ENCODE measurements at places on chromosomes 4 and X.

DNA sequence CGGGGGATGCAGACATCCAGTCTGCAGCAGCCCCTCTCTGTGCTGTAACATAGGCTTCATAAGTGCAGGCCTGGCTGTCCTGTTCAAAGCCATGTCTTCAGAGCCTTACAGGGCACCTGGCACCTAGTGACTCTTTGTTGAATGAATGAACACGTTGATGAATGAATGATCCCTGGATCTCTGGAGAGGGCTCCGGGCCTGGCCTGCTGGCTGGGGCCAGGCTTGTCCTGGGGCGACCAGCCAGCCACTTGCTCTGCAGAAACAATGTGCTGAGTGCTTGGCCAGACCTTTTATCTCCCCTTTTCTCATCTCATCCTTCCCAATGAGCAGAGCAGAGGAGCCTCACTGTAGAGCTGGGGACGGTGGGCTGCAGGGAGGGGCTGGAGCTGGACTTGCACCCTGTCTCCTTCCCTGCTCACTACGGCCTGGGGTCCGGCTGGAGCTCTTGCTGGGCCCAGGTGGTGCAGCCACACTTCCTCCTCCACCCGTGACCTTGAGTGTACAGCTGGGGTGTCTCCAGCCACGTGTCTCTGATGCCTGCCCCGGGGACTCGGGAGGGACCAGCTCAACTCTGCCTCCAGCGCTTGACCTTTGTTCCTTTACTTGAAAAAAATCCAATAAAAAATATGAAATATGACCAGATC, 77.9 kb downstream of the PSAPL1 start:
- DNase-seq, result no peak

GRCh38 chr4:184289179-184289535, 71.5 kb upstream of the ENPP6 start:
- DNase-seq, result no peak

- DNase-seq, result no peak
Measured at GRCh38 chr4:174198396-174198795, 85.1 kb downstream of the FBXO8 start.

- no peak for DNase-seq
Measured at GRCh38 chr4:11338956-11339782, 89.5 kb downstream of the HS3ST1 start.

DNA sequence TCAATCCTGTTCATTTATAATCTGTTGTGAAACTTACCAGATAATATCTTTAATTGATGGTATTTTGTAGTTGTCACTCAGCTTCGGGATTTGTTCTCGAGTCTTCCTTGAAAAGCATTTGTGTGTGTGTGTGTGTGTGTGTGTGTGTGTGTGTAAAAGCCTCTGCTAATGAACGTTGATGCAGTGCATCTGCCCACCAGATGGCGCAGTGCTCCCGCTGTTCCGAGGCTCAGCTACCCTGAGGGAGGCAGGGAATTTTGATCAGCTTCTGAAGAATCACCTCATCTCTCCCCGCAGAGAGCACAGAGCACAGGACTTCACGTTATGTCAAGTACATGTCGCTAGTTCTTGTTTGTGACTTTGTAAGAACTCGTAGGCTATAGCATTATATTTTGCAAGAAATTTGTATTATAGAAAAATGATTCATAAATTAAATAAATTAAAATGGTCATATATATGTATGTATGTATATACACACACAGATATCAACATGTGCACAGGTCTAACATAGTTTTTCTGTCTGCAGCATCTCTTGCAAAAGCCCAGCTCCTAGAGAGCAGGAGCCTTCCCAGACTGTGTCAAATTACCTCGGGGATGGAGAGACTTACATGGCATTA, 316.7 kb upstream of the IGFBP7 start:
- DNase-seq, result peak; percentile 60

DNA sequence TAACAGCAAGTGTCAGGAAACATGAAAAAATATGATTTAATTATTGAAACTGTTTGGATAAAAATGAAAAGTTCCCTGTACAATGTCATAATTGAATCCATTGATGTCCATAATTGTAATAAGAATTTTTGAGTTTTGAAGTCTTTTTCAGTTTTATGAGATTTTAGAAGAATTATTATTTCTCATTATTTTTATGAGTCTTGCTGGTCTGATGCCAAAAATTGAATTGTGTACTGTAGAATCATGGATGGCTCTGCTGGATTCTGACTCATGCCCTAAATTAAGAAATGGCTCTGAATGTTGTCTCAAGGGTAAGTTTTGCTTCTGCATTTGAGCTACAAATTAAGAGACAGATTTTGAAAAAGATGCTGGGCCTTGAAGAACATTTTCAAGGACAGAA, 132.8 kb upstream of the MAP9 start:
- DNase-seq, result no peak

DNA sequence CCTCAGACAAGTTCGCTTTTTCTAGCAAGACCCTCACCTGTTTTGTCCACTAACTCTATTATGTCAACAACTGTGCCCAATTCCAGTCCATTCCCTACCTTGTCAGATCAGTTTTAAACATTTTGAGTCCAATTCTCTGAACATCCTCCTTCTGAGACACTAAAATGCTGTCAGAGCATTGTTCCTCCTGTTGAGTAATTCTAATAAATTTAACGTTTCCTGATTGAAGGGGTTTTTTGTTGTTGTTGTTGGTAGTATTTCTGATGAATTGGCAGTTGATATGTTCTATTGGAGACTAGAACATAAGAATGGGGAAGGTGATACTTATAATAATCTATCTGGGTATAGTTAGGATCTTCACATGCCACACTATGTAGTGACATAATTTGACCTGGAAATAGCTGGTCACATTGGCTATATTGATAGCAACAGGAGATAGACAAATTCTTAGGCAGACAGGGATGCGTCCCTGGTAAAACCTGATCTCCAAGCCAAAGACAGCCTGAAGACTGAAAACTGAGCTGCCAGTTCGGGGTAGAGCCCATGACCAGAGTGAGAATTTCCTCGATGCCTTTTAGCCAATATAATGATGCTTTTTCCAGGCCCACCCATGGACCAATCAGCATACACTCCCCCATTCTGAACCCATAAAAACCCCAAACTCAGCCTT, 12.4 kb upstream of the CXCL2 start:
- DNase-seq, result no peak

DNA sequence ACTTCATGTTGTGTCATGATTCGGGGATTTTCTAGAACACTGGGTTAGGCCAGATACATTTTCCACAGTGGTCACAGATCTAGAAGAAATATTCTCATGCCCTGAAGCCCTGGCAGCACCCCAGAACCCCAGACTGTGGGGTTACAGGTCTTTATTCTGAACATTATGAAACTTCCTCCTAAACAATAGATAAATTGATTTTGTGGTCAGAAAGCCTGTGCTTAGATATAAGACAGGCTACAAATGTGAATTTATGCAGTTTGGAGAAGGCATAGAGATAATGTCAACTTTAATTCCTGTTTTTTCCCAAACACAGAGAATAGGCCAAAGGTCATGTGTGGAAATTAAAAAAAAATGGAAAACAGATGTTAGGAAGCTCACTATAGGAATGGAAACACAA, 492.9 kb downstream of the SPRY1 start:
- no peak for DNase-seq

DNA sequence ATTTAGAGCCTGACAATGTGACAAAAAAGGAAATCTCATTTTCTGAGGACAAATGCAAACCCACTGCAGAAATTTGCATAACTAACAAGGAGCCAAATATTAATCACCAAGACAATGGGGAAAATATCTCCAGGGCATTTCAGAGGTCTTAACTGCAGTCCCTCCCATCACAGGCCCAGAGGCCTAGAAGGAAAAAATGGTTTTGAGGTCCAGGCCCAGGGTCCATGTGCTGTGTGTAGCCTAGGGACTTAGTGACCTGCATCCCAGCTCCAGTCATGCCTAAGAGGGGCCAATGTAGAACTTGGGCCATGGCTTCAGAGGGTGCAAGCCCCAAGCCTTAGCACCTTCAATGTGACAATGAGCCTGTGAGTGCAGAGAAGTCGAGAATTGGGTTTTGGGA, 44.2 kb downstream of the P2RY10 start:
- DNase-seq, result no peak

- DNase-seq, result no peak
Measured at GRCh38 chrX:123881330-123881729, 21.5 kb downstream of the XIAP start.

DNA sequence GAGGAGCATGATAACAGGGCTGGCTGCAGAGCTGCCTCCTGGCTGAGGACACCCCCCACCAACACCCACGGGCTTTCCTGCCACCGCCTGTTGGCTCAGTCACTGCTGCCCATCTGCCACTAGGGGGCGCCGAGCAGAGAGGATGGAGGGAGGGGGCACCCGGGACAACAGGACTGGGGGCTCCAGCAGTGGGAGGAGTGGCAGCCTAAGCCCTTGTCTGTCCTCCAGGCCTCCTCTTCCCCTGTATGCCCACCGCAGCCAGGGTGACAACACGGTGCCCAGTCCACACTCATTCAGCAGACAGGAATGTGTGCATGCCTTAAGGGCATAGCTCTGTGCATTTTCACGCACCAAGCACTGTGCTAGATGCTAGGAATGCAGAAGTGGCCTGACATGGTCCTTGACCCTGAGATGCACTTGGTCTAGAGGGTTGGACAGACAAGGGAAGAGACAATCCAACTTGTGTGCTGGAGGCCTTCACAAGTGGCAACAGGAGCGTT, 149.9 kb downstream of the AMMECR1 start:
- peak; percentile 52 for DNase-seq

DNA sequence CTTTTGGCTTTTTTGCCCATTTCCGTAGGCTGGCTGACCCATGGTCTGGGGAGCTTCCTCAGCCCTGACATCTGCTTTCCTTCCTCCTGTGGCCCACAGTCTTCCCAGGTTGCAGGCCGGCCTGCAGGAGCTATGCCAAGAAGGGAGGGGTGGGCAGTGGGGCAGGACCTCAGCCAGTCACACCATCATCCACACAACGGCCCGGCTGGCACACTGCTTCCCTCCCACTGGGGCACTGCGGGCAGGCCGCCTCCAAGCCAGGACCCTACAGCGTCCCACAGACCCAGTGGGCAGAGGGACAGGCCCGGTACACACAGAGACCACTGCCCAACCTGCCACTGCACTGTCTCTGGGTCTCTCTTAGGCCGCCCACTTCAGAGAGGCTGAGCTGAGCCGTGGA, 38.0 kb downstream of the CTBP1 start:
- no peak for DNase-seq

- DNase-seq, result no peak
Measured at GRCh38 chr4:87946766-87947165, 28.7 kb upstream of the SPP1 start.

DNA sequence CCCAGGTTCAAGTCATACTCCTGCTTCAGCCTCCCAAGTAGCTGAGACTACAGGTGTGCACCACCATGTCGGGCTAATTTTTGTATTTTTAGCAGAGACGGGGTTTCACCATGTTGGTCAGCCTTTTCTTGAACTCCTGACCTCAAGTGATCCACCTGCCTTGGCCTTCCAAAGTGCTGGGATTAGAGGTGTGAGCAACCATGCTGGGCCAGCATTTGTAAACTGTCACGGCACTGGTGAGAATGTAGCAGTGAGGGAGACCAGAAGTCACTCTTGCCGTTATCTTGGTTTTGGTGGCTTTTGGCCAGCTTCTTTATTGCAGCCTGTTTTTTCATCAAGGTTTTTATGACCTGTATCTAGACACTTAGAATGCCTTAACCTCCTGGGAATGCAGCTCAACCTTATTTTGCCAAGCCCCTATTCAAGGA, 22.4 kb downstream of the PCDH18 start:
- DNase-seq, result no peak

GRCh38 chrX:24659106-24659505, 12.0 kb upstream of the PCYT1B start:
- no peak for DNase-seq

GRCh38 chr4:124710911-124711310, 1.6 kb downstream of the ANKRD50 start:
- no peak for DNase-seq

GRCh38 chr4:167713756-167714155, 378.6 kb upstream of the ANXA10 start:
- no peak for DNase-seq

DNA sequence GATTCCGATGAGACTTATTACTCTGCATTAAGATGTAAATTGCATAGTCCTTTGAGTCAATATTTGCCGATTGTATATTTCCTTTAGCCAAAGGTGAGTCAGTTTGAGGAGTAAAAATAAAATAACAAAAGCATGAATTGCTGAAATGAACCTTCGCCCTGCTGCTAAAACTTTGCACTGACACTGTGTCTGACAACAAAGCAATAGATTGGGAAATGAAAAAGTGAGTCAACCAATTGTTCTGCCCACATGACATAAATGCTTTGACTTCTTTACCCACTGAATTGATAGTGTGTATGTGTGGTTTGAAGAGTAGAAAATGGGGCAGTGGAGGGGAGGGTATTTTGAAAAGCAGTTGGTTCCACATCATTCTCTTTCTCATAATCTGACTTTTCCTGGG, 88.4 kb upstream of the AFF2 start:
- DNase-seq, result no peak

DNA sequence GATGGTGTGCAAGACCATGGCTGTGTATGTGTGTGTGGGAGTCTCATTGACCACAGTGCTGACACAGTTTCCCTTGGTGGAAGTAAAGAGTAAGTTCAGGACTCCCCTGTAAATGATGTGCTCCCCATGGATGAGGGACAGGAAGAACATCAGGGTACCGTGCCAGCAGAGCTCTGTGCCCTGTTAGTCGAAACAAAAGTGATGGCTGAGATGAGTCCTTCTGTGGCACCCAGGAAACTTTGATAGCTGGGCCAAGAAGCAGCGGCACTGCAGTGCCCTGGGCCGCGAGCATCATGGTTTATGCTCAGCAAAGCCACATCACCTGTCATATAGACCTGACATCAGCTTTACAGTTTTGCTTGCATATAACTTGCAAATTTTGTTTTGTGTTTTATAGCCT, 61.4 kb upstream of the CLDN34 start:
- DNase-seq, result no peak

- no peak for DNase-seq
Measured at GRCh38 chr4:30825008-30825770, 105.0 kb downstream of the PCDH7 start.

- DNase-seq, result no peak
Measured at GRCh38 chr4:100985576-100985975, 361.8 kb downstream of the PPP3CA start.

- DNase-seq, result no peak
Measured at GRCh38 chr4:95318483-95318882, 230.3 kb downstream of the UNC5C start.

- no peak for DNase-seq
Measured at GRCh38 chrX:136714626-136715599, 65.8 kb downstream of the ARHGEF6 start.

DNA sequence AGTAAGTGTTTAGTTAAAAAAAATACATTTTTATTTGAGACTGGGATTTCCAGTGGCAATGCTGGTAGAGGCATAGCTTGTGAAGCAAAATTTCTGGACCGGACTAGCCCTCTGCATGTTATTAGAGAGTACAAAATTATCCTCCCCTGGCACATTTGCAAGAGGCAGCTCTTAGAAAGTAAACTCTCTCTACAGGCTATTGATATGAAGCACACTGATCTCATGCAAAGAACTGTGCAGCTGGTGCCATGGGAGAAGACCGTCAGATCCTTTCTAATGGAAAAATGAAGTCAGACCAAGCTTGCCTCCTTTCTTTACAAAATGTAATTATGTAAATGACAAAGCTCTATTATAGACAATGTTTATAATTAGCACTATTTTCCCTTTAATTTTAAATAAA, 2717.2 kb downstream of the PCDH7 start:
- DNase-seq, result no peak
